ENCODE measurements at places on chromosomes 2 and 18.
A peak's percentile ranks its signal among the peaks of the same experiment; 100 is the strongest.

DNA sequence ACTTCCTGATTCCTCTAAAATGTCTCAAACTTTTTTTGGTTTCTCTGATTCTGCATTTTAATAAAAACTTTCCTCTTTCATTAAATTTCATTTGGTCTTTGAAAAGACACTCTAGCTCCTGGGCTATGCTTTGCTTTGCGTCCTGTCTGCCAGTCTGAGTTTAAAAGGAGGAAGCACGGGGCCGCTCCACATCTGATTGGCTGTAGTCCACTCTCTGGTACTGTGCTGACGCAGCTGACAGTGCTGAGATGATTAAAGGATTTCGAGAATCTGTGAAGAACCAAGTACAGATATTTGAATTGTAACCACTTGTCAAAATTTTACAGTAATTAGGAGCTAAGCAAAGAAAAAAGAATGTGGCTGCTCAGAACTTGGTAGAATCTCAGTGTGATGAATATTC is 199.6 kb upstream of the HNMT start:
- DNase-seq: no peak

GRCh38 chr2:20129331-20130159 is 78.1 kb upstream of the LAPTM4A start:
- DNase-seq: no peak

DNA sequence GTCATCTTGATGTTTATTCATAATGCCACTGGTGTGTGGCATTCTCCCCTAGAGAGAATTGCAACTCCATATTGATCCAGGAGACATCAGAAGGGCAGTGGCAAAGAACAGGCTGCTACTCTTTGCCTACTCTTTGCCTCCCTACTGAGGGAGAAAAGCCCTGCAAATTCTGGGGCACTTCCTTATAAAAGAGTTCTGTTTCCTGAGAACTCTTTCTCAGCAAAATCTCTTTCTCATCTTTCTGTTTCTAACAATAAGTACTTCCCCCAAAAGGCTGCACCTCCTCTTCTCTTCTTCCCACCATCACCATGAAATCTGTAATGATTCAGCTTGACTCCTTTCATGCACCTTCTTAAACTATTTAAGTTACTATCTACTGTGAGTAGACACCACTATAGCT is 270.3 kb downstream of the MREG start:
- no peak for DNase-seq

GRCh38 chr2:237819231-237819630 is 20.7 kb downstream of the RBM44 start:
- DNase-seq: no peak

- no peak for DNase-seq
These were observed 11.3 kb downstream of the MEIS1 start for GRCh38 chr2:66445925-66446871.

DNA sequence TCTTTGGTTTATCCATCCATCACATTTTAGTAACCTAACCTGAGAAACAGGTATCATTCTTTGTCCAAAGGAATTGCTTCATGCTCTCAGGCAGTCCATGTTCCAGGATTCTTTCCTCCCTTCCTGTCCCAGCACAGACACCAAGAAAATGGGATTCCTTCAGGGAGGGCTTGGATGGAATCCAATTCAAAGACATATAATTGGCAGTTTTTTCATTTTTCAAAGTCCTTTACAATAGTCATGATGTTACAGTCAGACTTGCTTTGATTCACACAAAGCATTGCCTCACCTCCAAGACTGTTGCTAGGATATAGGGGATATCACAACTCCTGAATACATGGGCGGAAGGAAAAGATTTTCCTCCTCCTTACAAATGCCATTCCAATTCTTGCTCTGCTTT is 241.4 kb upstream of the ACVR2A start:
- no peak for DNase-seq

DNA sequence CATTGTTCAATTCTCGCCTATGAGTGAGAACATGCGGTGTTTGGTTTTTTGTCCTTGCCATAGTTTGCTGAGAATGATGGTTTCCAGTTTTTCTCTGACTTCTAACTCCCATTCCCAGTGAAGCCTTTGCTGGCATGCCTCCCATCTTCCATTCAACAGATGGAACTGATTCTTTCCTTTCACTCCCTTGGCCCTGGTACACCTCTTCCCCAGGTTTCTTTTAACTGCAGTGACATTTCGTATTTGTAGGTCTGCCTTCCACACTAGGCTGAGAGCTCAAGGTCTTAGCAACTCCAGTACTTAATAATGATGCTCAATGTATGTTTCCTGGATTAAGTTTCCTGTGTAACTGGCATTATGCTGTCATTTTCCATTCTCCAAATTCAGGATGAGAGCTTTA is 48.5 kb downstream of the GAREM1 start:
- no peak for DNase-seq

- DNase-seq: peak; percentile 77
These were observed 36.8 kb downstream of the MOGAT1 start for GRCh38 chr2:222708274-222708710.

GRCh38 chr2:50223643-50224042 is 808.3 kb downstream of the NRXN1 start:
- DNase-seq: no peak

GRCh38 chr2:96146153-96146880 is 1.1 kb upstream of the DUSP2 start:
- DNase-seq: peak; percentile 84

GRCh38 chr2:162929571-162929970 is 91.0 kb upstream of the KCNH7 start:
- DNase-seq: no peak

DNA sequence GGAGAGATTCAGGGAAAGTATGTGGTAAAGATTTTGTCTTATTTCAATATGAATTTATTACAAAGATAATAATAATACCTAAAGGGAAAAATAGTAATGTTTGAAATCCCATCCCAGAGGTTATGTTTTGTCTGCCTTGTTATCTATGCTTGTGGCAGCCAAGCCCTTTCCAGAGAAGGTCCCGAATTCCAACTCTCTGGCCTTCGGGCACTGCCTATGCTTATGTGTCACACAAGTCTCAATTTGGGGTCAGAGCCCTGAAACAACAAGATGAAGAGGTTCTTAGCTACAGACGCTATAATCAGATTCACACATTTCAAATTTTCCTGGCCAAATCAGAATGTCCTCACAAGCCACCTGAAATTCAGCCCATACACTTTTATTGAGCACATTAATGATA is 59.9 kb downstream of the DNER start:
- DNase-seq: no peak

DNA sequence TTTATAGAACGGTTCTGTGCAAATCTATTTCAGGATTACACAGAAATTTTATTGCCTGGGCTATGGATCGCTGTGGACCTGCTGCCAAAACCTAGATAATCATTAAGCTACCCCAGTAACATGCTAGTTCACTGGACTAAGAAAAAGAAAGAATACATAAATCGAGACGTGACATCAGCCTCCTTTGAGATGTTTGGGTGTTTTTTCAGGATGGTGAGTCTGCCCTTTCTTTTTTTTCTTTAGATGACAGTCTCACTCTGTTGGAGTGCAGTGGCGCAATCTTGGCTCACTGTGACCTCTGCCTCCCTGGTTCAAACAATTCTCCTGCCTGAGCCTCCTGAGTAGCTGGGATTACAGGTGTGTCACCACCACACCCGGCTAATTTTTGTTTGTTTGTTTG is 52.0 kb downstream of the FHOD3 start:
- no peak for DNase-seq

- no peak for DNase-seq
These were observed 223.8 kb downstream of the DLGAP1 start for GRCh38 chr18:4231260-4231659.

- DNase-seq: no peak
These were observed 27.5 kb upstream of the FAM124B start for GRCh38 chr2:224429441-224429810.

GRCh38 chr2:154720651-154721050 is 22.2 kb downstream of the KCNJ3 start:
- DNase-seq: no peak

DNA sequence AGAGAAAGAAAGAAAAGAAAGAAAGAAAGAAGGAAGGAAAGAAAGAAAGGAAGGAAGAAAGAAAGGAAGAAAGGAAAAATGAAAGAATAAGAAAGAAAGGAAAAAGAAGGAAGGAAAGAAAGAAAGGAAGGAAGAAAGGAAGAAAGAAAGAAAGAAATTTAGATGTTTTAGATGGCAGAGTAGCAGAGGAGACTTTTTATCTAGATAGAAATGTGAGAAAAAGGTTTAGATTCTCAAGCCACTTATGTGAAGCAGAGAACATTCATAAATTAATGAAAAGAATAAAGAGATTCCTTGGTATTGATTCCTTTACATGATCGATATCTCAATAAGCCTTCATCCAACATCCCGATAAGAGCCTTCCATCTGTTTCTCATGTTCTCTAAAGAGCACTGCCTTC is 513.5 kb downstream of the CNTNAP5 start:
- DNase-seq: no peak

DNA sequence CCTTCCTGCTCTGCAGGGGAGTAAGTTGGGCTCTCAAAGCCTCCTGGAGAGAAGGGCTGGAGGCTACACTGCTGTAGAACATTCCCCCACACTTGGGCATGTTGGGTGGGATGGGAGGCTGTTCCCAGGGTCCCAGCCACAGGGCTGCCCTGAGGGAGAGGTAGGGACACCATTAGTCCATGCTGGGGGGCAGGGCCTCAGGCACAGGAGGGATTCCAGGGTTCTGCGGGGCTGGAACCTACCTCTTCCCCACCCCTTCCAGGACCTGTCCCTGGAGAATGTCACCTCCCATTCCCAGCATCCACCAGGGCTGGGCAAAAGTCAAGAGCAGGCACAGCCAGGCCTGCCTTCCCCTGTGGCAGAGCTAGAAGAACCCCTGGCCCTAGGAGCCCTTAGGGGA is 6.9 kb upstream of the ADRA2B start:
- no peak for DNase-seq

DNA sequence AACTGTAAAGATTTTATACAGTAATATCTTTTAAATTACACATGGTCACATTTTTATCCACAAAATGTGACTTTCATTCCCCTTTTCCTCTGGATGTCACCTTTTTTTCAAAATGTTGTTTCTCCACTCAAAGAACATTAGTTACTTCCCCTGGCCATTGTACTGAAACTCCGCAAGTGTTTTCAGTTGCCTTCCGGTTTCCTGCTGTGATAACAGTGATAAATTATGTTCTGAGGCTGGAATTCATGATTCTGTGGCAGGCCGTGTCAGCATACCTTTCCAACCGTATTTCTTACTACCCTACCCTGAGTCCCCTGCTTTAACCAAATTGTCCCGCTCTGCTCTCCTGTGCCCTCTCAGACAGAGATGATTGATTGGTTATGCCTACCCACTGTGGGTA is 53.5 kb downstream of the MGAT5 start:
- DNase-seq: no peak

- DNase-seq: no peak
These were observed 245.3 kb upstream of the ID2 start for GRCh38 chr2:8436585-8436984.

Measured in T-helper 9 cell (primary cell).